ENCODE measurements at places on chromosomes 3 and 15.

- no peak for DNase-seq
Measured at GRCh38 chr3:54818942-54819341, 108.9 kb downstream of the LRTM1 start.

- no peak for DNase-seq
Measured at GRCh38 chr15:34598799-34599585, 15.5 kb upstream of the GOLGA8B start.

DNA sequence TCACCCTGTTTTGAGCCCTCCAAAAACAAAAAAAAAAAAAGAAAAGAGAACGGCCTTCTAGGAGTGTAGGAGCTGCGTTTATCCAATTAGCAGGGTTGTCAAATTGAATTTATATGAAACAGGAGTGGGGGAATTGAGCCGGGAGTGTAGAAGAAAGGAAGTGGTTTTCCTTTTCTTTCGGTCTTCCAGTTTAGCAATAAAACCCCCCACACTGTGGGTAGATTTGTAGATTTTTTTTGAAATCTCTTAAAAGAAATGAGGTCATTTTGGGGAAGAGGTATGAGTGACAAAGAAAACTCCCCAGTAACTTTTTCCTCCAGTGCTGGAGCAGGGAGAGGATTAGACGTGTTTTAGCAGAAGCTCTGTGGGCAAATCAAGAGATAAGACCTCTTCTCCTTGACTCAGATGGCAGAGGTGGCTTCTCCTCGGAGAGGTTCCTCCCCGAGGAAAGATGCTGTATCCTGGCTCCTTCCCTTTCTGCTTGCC, 30.8 kb downstream of the BOC start:
- DNase-seq, result peak; percentile 78

GRCh38 chr15:77528968-77529319, 103.8 kb downstream of the LINGO1 start:
- no peak for DNase-seq

DNA sequence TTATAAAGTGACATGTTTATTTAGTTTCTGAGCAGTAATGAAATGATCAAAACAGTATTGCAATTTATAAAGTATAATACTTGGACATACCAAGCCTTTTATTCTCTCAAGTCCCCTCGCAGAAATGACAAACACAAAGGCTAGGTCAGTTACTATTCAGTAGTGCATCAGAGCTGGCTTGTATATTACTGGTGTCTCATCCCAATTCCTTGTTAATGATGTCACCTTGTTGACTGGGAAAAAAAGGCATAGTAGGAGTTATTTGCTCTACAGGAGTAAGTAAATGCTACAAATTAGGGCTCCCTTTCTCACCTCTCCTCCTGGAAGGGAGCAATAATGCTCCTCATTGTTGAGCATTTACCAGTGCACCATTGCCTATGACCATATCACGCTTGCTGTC, 317.6 kb downstream of the CHL1 start:
- DNase-seq, result no peak

DNA sequence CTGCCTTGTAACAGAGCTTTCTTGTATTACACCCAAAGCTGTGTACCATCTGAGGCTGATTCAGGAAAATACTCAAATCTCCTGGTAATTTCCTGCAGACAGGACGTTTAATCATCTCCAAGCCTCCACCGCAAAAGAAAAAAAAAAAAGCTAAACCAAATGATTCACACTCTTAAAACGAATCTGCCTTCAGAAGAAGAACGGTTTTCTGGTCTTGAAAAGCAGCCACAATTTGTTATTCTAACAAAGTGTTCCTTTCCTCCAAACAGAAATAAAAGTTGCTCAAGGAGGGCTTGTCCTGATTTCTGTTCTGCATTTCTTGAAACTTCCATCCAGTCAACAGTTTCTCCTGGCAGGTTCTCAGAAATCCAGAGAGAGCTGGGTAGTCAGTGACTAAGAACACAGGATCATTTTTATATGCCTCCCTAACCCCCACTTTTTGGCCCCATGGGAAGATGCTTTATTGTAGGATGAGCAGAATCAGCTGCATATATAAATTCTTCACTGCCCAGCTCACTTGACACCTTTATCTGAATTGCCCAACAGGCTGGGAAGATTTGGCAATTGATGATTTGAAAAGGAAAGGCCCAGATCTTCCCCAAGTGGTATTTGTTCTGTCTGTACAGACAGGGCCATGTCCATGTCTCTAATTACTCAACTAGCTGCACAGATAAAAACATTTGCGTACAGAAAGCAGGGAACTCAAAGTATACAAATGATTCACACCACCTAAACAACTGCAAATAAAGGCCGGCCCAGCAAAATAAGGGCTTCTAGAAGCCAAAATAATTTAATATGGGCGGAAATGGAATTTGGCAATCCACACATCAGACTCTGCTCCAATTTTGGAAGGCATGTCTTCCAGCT, 41.0 kb upstream of the PRICKLE2 start:
- DNase-seq, result peak; percentile 98

DNA sequence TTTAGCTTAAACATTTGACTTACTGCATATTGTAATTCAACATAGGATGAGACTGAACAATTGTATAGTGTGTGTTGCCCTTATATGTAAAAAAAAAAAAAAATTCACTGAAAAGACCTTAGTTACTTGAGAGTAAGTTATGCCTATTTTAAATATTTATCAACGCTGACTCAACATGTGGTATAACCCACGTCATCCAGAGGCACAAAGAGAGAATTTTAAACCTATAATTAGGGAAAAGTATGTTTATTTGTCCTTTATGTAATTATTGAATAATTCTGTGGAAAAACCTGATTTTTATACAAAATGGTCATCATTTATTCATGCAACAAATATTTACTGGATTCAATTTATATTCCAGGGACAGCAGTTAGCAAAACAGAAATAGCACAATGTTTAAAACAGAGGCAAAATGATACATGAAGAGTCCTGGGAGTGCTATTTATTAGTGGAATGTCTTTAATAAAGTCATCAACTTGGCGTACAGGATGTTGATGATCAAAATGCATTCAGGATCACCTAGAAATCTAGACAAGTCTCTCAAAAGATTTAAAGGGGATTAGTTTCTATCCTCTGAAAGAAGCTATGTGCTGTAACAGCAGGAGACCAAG, 223.7 kb downstream of the PCCB start:
- peak; percentile 8 for DNase-seq

DNA sequence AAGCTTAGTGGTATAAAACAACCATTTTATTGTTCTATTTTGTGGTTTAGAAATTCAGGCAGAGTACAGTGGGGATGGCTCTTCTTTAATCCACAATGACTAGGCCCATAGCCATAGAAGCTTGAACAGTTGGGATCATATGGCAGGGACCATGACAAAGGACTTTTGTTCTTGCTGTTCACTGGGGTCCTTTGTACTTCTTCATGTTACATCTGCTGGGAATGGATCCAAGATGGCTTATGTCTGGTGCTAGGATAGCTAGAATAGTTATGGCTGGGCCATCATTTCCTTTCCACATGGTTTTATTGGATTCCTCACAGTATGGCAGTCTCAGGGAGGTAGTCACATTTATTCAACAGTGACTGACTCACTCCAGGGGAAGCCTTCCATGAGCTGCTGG, 427.9 kb upstream of the AGTR1 start:
- no peak for DNase-seq

- no peak for DNase-seq
Measured at GRCh38 chr15:26702381-26702780, 70.5 kb downstream of the GABRB3 start.

DNA sequence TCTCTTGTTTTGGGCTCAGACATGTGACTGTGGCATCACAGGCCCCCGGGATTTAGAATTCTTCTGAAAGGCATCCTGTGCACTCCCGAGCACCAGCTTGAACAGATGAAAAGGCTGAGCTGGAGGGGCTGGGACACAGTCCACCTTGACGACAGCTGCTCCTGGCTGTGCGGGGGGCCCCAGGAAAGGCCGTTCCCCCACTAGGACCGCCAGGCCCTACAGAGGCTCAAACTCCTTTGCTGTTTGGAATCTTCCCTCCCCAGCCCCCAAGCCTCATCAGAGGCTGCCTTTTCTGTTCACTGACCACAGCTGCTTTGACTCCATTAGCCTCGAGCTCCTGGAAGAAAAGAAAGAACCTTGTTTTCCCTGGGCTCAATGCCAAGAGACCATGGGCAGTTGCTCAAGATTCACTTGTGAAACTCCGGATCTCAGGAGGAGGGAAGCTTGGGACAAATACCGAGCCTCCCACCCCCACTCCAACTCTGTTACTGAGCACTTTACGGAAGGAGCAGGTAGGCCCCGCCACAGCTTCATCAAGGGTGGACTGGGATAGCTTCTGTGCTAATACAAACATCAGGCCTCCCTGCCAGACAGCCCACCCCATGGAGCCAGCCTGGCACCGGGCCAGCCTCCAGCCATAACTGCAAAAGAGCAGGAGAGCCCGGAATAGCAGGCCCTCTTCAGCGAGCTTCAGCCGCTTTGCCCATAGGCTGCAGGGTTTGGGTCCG, 15.7 kb downstream of the CIDEC start:
- DNase-seq, result peak; percentile 71

GRCh38 chr15:62857411-62857853, 185.1 kb upstream of the TPM1 start:
- no peak for DNase-seq

GRCh38 chr15:94965593-94965992, 734.2 kb downstream of the MCTP2 start:
- no peak for DNase-seq

- DNase-seq, result no peak
Measured at GRCh38 chr3:72993391-72993790, 3.2 kb upstream of the PPP4R2 start.

DNA sequence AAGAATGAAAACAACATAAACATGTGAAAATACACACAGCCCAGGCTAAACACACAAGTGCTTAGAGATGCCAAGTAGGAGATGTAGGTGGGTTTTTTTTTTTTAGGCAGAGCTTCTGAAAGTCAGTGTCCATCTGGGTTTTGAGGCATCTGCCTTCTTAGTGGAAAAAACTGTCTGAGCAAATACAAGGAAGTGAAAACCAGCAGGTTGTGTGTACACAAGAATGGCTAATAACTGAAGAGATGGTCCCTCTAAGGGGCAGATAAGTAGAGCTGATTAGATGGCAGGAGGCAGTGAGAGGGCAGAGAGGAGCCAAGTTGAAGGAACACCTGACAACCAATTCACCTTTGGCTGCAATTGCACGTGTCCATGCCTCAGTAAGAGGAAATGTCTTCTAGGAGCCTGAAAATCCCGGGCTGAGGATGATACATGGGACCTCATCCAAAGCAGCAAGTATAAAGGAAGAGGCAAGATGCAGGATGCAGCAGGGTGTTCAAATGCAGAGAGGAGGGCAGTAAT, 34.9 kb downstream of the CYP19A1 start:
- no peak for DNase-seq

GRCh38 chr3:126982471-126983175, at the start of gene PLXNA1:
Gene PLXNA1, plus strand, starts transcription at chr3:126983115. Its CDS starts 5,479 bp downstream, at chr3:126988594.
- peak; percentile 50 for DNase-seq

DNA sequence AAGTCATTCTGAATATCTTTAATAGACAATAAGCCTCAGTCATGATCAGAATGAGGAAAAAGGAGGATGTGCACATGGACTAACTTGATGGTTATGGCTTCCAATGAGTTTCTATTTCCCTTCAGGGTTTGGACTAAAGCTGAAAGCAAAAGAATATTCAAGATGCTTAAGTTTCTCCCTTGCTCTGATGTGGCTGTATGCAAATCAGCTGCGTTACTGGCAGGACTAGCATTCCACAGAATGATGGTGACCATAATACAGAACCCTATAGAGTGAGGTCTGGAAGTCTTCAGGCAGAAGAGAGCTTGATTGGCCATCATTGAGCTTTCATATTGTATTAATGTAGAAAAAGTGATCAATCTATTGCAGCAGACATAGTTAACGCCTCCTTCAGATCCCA, 466.0 kb downstream of the NLGN1 start:
- DNase-seq, result no peak

DNA sequence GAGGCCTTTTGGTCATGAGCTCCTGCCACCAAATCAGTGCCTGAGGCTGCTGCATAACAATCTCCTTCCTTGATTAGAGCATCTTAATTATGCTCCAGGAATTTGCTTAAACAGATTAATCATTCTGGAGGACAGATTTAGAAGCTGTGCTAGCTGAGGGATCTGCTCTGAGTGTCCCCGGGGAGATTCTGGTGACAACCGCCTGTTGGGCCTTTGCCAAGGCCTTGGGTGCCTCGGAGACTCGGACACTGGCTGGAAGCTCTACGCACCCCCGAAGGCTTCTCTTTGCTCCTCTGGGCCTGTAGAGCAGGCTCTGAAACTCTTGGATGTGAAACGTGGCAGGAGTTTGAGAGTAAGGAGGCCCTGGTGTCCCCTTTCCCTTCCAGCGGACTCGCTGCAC, 264.1 kb downstream of the CD47 start:
- DNase-seq, result no peak

- DNase-seq, result no peak
Measured at GRCh38 chr3:141477224-141477623, 9.6 kb upstream of the RASA2 start.

DNA sequence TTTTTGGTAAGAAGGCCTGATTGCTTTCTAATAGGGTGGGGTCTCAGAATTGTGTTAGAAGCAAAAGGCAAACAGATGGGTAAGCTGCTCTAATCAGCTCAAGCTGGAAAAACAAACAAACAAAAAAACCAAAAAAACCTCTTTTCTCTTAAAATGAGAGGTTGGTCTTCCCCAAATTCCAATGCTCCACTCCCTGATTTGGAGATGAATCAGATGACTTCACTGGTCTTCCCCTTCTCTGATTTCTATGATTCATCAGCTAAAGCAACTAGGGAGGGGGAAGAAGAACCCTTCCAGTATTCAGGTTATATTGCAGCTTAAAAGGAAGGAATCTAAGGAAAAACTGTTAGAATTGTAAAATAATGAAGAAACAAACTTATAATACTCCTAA, 9.6 kb upstream of the ANXA2 start:
- DNase-seq, result peak; percentile 72

- DNase-seq, result no peak
Measured at GRCh38 chr3:31533169-31534064, 692 bp downstream of the STT3B start.

GRCh38 chr3:183069086-183069485, 30.2 kb downstream of the MCCC1 start:
- no peak for DNase-seq

DNA sequence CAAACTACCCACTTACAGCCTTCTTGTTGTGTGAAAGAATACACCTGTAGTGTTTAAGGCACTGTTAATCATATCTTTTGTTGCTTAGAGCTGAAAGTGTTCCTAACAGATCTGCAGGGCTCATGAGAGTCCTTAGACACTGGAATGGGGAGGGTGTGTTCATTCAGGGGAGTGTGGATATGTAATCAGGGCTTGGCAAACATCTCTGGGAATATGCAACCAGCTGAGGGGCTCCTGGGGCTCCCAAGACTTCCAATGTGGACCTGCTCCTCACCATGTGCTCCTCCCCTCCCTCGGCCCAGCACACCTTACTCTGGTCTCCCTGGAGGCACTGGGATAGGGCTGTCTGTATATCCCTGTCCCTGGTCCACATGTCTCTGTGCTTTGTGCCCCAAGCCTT, 30.3 kb upstream of the MFSD1 start:
- DNase-seq, result no peak

- DNase-seq, result peak; percentile 15
Measured at GRCh38 chr3:122458992-122459391, 43.1 kb upstream of the WDR5B start.

GRCh38 chr3:134242649-134243617, 7.7 kb downstream of the RYK start:
- peak; percentile 63 for DNase-seq

GRCh38 chr3:4512895-4513616, 19.9 kb downstream of the ITPR1 start:
- DNase-seq, result no peak

- no peak for DNase-seq
Measured at GRCh38 chr3:61387817-61388216, 136.6 kb upstream of the FHIT start.

All from fibroblast of skin of left biceps (primary cell).